ENCODE measurements at places on chromosomes 6 and 20.
A peak's percentile ranks its signal among the peaks of the same experiment; 100 is the strongest.

- no peak overlapping the region for H3K4me3 ChIP-seq
- H3K27ac ChIP-seq = no peak overlapping the region
- peaks cover 12% of the 10 kb centered on the region for H3K36me3 ChIP-seq
- no peak for DNase-seq
- H3K4me1 ChIP-seq = no peaks in the 10 kb centered on the region
- no peaks in the 10 kb centered on the region for H3K27me3 ChIP-seq
Observed at GRCh38 chr6:118574051-118574865, 26.2 kb downstream of the PLN start.

DNA sequence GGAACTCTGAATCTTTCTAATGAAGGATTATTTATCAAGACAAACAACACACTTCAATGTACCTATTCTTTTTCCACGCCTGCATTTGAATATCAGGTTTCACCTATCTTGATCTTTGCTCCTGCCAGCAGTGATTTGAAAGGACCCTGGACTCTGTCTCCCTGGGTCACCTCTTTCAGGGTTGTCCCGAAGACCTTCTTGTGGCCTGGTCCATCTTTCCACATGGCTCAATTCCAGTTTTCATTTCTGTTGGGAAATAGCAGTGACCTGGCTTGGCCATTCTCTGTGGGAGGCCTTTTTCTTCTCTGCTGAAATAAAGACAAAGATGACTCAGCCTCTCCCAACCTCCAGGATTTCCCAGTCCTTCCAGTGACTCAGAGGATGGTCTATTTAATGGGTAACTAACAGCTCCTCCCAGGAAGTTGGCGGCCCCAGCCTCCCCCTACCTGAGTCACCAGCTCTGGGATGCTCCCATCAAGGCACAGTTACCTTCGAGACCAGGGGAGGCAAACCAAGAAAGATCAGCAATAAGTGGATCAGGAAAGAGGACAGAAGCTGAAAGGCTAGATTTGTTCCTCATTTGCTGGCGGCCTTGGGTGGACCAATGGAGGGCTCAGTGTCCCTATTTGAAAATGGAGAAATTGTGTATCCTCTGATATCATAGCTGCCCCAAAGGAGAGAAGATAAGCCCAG is 120.2 kb upstream of the RNF24 start:
- H3K4me1 ChIP-seq = peaks cover 7% of the 10 kb centered on the region
- no peaks in the 10 kb centered on the region for H3K36me3 ChIP-seq
- H3K27me3 ChIP-seq = no peaks in the 10 kb centered on the region
- no peak for DNase-seq

- H3K36me3 ChIP-seq = no peaks in the 10 kb centered on the region
- H3K4me3 ChIP-seq = no peak overlapping the region
- no peaks in the 10 kb centered on the region for H3K4me1 ChIP-seq
- no peak for DNase-seq
- H3K27me3 ChIP-seq = no peaks in the 10 kb centered on the region
Observed at GRCh38 chr6:101266063-101266462, 127.4 kb upstream of the GRIK2 start.

- no peaks in the 10 kb centered on the region for H3K36me3 ChIP-seq
- no peak overlapping the region for H3K4me3 ChIP-seq
- H3K27ac ChIP-seq = no peak overlapping the region
Observed at GRCh38 chr6:113636357-113636824, 220.8 kb upstream of the MARCKS start.

GRCh38 chr6:90654166-90654565 is 67.3 kb upstream of the MAP3K7 start:
- H3K27me3 ChIP-seq = no peaks in the 10 kb centered on the region
- H3K4me1 ChIP-seq = no peaks in the 10 kb centered on the region
- H3K36me3 ChIP-seq = no peaks in the 10 kb centered on the region
- no peak overlapping the region for H3K27ac ChIP-seq
- no peak overlapping the region for H3K4me3 ChIP-seq

GRCh38 chr20:5342021-5342420 is 25.3 kb upstream of the PROKR2 start:
- H3K27ac ChIP-seq = no peak overlapping the region
- H3K4me1 ChIP-seq = no peaks in the 10 kb centered on the region

- H3K36me3 ChIP-seq = no peaks in the 10 kb centered on the region
- H3K4me1 ChIP-seq = no peaks in the 10 kb centered on the region
- H3K27ac ChIP-seq = no peak overlapping the region
- H3K4me3 ChIP-seq = no peak overlapping the region
- peaks cover 4% of the 10 kb centered on the region for H3K27me3 ChIP-seq
- DNase-seq = no peak
Observed at GRCh38 chr20:60035-60918, 27.2 kb upstream of the DEFB125 start.

DNA sequence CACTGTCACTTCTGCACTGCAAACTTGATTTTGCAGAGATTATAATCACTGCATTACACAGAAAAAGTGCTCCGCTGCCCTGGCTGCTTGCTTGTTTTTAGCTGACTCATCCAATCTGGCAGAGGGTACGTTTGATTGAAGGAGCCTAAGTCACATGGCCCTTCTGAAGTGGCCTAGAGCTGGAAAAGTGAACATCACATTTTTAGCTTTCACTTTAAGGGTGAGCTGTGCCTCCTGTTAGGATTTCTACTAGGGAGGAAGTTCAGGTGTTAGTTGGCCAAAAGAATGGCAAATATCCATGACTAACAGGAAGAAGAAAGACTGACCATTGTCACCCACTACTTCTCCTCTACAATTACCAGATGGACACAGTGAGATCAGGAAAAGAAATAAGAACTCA is 889.1 kb upstream of the MAP3K7 start:
- H3K4me1 ChIP-seq = no peaks in the 10 kb centered on the region
- no peak overlapping the region for H3K27ac ChIP-seq
- no peaks in the 10 kb centered on the region for H3K36me3 ChIP-seq

DNA sequence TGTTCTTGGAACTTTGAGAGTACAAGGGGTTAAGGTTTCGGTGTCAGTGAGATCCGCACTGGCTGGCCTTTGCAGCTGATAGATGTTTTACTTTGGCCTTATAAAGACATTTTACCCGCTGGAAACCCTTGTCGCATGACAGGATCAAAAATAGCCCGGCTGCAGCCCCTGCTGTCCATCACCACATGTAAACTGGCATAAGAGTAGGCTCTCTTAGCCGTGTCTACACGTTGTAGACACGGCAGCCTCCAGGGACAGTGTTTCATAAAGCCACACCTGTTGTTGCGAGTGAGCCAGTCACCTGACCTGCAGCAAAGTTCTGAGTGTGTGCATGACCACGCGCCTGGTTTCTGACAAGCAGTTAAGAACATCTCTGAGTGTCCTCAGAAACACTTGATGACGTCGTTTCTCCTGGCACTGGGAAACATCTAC is 8.5 kb downstream of the RBM24 start:
- H3K27ac ChIP-seq = no peak overlapping the region
- H3K4me1 ChIP-seq = no peaks in the 10 kb centered on the region
- no peak for DNase-seq
- no peaks in the 10 kb centered on the region for H3K27me3 ChIP-seq
- no peak overlapping the region for H3K4me3 ChIP-seq

- no peak overlapping the region for H3K4me3 ChIP-seq
- H3K4me1 ChIP-seq = no peaks in the 10 kb centered on the region
- DNase-seq = no peak
- H3K27ac ChIP-seq = no peak overlapping the region
- no peaks in the 10 kb centered on the region for H3K27me3 ChIP-seq
Observed at GRCh38 chr6:26045928-26046368, 41.3 kb upstream of the HFE start.

DNA sequence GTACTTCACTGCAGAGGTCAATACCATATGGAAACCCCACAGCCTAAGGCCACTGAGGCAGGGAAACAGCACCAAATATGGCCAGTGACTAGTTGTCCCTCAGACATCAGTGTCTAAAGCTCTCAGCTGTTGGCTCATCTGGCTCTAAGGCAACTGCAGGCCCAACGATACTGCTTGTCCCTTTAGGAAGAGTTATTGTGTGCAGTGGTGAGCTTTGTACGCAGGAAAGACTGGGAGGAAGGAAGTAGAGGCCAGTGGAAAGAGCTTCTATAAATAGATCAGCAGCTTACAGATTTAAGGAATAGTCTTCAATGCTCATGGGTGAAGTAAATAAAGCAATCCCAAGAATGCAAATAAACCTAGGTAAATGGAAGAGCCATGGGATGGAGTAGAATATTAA is 29.3 kb downstream of the DNAAF9 start:
- H3K27ac ChIP-seq = no peak overlapping the region
- no peak overlapping the region for H3K4me3 ChIP-seq
- H3K4me1 ChIP-seq = no peaks in the 10 kb centered on the region

DNA sequence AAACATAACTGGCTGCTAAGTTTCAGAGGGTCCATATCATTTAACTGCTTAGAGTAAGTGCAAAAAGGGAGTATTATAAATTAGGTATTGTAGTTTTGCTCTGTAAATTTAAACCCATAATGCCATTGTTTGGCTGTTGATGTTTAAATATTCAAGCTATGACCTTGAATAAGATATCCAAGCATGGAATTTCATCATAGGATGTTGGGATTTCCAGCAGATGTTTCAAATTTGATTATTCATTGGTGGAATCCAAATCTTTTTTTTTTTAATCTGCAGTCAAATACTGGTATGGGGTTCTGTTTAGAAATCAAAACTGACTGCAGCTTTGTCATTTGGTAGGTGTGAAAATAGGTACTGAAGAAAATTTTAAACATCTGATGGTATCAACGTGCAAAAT is 161.0 kb downstream of the KHDC1L start:
- H3K27ac ChIP-seq = no peak overlapping the region
- no peak overlapping the region for H3K4me3 ChIP-seq
- H3K4me1 ChIP-seq = no peaks in the 10 kb centered on the region
- no peak for DNase-seq

- no peaks in the 10 kb centered on the region for H3K4me1 ChIP-seq
- H3K27me3 ChIP-seq = peaks cover 27% of the 10 kb centered on the region
- no peak for DNase-seq
- no peaks in the 10 kb centered on the region for H3K36me3 ChIP-seq
- no peak overlapping the region for H3K4me3 ChIP-seq
Observed at GRCh38 chr20:61234224-61234890, 17.7 kb upstream of the CDH4 start.

DNA sequence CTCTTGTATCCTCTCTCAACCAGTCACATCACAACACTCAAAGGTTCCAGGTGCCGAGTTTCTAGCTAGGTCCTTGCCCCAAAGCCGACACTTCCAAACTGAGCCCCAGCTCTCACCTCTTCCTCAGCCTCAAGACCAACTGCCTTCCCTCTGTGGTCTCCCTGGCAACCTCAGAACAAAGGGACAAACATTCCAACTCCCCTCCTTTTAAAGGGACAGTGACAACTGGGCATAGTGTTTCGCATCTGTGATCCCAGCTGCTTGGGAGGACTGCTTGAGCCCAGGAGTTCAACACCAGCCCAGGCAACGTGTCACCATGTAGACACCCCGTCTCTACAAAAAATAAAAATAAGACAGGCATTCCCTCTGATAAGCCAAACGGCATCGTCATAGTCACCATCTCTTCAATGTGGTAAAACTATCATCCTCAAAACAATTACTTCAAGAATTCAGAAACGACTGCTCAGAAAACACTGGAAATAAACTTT is 11.3 kb downstream of the DIDO1 start:
- H3K4me1 ChIP-seq = peaks cover 23% of the 10 kb centered on the region
- DNase-seq = no peak
- peak overlapping the region; percentile 38 for H3K27ac ChIP-seq
- no peaks in the 10 kb centered on the region for H3K27me3 ChIP-seq

DNA sequence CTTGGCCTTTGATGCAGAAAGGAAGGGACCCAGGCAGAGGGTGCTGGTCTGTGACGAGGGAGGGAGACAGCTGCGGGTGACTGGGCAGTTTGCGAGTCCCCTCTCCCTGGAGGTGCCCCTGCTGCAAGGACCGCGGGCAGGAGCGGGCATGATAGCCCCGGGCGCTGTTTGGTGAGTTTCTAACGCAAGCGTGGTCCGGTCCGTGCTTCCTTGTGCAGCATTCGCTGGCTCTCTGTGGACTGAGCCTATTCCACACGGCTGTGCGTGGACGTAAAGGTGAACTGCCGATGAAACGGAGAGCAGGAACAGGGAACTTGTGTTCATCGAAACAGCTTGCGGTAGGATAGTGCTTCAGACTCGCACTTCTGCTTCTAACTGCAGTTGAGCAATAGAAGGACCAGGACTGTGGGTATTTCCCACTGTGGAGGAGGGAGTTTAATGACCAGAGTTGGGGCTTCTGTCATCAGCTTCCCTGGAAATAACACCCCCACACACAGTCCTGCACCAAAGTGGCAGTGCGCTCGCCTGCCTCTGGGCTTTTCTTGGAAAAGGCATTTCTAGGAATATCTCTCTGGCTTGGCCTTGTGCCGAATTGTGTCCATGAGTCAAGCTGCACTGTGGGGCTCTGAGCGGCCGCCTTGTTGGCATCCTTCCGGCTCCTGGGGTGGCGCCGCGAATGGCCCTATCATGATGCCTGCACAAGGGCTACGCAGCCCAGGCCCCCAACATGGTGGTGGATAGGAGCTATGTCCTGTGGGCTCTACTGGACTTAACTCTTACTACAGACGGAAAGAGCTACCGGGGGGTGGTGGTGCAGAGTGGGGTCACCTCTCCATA is 48.9 kb downstream of the DUSP22 start:
- no peaks in the 10 kb centered on the region for H3K36me3 ChIP-seq
- H3K4me1 ChIP-seq = peaks cover 8% of the 10 kb centered on the region
- no peaks in the 10 kb centered on the region for H3K27me3 ChIP-seq
- H3K27ac ChIP-seq = peak overlapping the region; percentile 31

DNA sequence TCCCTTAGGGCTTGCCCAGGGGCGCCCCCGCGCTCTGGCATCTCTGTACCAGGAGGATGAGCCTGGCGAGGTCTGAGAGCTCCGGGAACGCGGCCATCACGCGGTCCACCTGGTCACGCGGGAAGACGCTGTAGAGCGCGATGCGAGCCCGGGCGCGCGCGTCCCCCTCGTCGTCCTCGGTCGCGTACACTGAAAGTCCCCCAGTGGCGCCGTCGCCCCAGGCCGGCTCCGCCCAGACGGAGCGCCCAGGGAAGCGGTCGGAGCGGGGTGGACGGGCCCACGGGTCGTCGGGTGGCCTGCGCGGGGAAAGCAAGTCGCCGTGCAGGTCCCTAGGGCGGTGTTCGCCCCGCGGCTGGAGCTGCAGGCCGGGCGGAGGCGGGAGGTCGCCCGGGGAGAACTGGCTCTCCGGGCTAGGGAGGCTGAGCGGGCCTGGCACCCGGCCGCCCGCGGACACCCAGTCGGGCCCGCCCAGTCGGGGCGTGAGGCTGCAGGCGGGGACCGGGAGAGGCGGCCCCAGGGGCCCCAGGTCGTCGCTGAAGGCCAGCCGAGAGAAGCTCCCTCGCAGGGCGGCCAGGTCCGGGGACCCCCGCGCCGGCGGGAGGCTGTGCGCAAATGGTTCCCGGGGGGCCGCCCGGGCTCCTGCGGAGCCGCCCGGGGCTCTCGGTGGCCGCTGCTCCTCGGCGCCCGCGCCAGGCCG is 34.0 kb downstream of the ZC3H12D start:
- H3K27me3 ChIP-seq = peaks cover 22% of the 10 kb centered on the region
- H3K36me3 ChIP-seq = no peaks in the 10 kb centered on the region
- no peak overlapping the region for H3K27ac ChIP-seq
- peaks cover 20% of the 10 kb centered on the region for H3K4me1 ChIP-seq
- peak overlapping the region; percentile 38 for H3K4me3 ChIP-seq

DNA sequence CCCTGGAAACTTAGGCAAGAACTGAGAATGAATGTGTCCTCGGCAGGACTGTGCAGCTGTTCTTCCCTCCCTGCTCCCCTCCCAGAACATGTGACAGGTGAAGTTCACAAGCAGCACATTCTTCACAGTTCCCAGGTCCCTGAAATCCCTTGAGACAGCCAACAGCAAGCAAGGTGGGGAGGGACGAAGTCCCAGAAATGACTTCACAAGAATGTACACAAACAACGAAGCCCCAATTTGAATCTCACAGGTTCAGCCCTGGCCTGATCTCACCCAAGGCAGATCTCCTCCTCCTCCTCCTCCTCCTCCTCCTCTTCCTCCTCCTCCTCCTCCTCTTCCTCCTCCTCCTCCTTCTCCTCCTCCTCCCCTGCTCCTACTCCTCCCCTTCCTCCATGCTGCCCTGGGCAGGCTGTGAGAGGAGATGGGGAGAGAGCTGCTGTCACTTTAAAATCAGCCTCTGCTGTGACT is 32.4 kb downstream of the WRNIP1 start:
- no peaks in the 10 kb centered on the region for H3K36me3 ChIP-seq
- DNase-seq = no peak
- H3K4me1 ChIP-seq = no peaks in the 10 kb centered on the region
- H3K27ac ChIP-seq = no peak overlapping the region

Measured in left lung (tissue), 14 donors.